ENCODE measurements at places on chromosomes 4 and X.

- no peak for DNase-seq
These were observed 72.3 kb downstream of the IGSF1 start for GRCh38 chrX:131216828-131217227.

DNA sequence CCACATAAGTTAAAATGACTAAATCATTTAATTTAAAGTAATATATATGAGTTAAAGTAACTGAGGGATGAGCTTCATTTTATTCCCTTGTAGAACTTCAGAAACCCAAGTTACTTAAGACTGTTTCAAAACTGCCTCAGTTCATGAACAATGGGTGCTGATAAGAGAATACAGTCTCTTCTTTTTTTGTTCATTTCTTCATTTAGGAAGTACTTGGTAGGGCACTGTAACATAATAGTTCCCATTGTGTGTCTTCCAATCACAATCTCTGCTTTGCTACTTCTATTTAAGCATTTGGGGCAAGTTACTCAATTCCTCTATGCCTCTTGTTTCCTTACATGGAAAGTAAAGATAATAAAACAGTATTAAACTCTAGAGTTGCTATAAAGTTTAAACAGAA is 50.4 kb downstream of the HHIP start:
- no peak for DNase-seq

- DNase-seq = no peak
These were observed 35.0 kb upstream of the GNPDA2 start for GRCh38 chr4:44761306-44761705.

GRCh38 chr4:168483811-168484210 is 3.5 kb upstream of the DDX60L start:
- DNase-seq = no peak

DNA sequence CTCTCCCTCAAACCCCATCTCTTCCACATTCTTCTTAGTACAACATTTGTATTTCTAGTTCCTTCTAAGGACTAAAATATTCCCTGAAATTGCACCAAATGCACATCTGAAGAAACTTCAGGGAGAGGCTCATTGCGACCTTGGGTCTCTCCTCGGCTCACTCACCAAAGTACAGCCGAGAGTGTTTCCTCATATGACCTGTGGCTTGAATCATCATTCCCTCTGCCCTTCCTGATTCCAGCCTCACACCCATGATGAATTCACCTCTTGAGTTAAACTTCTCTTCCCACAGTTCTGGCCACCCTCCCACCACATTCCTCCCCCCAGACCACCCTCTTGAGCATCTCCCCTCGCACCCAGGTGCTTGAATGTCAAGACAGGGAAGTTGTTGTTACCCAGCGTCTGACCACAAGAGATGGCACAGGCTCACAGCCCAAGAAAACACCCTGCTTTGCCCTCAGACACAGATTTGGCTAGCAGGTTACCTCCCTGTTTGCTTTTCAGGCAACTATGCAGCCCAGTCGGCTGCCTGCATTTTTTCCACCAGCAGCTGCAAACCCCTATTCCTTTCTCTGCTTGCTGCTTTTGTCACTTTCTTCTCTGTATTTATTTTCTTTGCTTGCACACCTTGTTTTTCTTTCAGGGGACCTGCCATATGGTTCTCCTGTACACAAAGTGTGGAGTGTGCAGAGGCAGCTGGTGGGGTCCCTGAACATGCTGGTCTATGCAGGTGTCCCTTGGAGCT is 214.8 kb downstream of the SPATA18 start:
- DNase-seq = no peak

- no peak for DNase-seq
These were observed 205.0 kb upstream of the HAND2 start for GRCh38 chr4:173735049-173735448.

DNA sequence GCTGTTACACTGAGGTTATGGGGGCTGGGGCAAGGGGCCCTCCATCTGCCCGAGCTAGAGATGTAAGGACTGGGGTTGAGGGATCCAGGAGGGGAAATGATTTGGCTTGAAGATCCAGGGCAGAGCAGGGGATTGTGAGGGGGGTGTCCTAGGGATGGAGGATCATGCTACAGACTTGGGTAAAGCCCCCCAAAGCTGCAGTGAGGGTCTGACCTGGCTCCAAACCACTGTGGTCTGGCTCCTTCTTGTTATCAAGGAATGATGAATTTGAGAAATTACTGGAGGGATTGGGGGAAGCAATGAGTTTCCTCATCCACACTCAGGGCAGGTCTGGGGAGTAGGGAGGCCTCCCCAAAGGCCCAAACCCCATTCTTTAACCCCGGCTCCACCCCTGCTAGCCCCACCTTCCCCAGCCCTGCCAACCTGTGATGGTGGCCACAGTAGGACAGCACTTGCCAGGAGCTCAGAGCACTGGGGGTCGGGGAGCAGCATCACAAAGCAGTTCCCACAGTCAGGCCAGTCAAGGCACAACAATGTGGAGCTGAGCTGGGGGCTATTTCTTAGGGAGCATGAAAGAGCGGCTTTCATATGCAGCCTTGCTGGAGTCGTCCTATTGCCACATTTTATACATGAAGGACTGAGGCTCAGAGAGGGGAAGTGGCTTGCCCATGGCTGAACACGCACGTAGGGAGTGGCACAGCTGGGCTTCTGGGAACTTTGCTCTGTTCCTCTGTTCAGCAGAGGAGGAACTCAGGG is 165.5 kb downstream of the EFNB1 start:
- peak; percentile 25 for DNase-seq

DNA sequence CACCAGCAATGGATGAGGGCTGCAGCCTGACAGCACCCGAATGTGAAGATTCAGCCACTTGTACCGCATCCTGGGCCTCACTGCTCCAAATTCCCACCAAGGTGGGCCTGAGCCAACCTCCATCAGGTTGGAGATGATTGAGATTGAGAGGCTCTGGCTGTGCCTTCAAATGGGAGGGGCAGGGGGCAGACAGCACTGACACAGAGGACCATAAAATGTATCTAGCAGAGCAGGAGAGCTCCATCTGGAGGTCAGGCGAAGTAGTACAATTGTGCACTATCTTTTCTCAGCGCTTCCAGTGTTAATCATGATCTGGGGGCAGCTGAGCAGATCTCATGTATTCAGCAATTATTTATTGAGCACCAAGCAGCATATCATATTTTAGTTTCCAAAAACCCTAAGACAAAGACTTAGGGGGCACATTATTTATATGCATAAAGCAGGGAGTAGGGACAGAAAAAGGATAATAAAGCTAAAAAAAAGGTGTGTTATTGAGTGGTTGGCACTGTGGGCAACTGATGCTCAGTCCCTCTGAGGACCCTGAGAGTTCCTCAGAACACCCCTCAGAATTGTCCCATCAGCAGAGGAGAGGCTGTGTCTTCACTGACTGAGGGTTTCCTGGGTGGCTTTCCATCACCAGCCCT is 31.6 kb upstream of the C1QTNF7 start:
- DNase-seq = peak; percentile 49

DNA sequence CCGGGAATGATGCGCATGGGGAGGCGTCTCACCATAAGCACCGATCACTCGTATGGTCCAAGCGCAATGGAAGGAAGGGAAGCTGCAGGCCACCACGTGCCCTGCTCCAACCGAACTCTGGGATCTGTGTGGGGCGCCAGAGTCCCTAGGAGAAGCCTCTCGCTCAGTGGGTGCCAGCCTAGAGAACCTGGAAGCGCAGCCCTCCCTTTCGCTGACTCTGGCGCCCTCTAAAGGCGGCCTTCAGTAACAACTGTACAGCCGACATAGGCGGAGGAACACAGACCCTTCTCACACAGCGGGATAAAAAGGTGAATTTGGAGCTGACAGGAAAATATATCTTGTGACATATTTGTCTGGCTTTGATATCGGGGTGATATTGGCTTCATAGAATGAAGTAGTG is 76.0 kb downstream of the INTS6L start:
- DNase-seq = peak; percentile 1

DNA sequence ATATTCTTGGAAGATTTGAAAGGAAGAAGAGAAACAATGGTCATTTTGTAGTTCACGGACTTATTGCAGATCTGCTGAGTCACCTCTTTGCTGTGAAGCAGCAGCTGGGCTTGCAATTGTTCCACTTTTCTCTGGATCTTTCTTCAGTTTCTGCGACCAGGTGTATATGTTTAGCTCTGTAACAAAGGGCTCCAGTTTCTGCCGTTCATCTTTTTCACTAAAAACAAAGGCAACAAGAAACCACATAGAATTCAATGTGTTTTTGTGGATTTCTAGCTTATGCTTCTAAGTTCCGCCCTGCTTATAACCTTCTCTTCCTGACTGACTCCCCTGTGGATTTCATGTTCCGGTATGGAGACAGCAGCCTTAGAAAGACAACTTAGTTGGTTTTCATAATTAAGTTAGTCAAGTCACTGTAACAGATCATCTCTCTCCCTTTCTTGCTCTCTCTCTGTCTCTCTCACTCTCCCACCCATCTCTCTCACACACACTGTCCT is 121.6 kb upstream of the EPHA5 start:
- DNase-seq = no peak

DNA sequence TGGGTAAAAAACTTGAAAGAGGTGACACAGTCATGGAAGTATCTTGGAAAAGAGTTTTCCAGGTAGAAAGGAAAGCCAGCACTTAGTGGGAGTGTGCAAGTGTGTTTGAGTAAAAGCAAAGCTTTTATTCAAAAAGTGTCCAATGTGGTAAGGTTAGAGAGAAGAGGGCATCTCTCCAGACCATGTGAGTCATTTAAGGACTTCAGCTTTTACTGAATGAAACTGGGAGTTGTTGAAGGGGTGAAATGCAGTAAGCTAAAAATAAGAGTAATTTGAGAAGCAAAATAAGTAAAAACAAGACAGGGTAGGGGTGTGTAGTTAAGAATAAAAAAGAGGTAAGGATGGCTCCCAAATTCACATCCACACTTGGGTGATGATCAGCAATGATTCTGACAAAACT is 238.9 kb downstream of the SLC7A11 start:
- no peak for DNase-seq

- no peak for DNase-seq
These were observed 67.8 kb downstream of the NBDY start for GRCh38 chrX:56796641-56797395.

- DNase-seq = no peak
These were observed 26.3 kb downstream of the RTL5 start for GRCh38 chrX:72105436-72105835.

DNA sequence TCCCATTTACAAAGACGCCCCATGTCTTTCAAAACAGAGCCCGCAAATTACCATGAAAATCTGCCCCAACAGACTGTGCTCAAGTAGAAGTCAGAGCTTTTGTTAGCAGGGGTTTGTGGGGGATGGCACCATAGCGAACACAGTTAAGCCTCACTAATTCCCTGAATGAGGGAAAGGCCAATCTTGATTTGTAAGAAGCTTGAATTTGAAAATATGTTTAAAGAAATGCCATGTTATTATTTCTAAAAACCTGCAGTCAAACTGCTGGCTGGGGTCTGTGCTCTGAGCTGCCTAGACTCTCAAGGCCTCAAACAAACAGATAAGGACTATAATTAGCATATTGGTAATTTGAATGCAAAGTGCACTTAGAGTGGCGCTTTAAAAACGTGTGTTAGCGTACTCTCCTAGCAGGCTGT is 9.4 kb upstream of the PAK3 start:
- no peak for DNase-seq

DNA sequence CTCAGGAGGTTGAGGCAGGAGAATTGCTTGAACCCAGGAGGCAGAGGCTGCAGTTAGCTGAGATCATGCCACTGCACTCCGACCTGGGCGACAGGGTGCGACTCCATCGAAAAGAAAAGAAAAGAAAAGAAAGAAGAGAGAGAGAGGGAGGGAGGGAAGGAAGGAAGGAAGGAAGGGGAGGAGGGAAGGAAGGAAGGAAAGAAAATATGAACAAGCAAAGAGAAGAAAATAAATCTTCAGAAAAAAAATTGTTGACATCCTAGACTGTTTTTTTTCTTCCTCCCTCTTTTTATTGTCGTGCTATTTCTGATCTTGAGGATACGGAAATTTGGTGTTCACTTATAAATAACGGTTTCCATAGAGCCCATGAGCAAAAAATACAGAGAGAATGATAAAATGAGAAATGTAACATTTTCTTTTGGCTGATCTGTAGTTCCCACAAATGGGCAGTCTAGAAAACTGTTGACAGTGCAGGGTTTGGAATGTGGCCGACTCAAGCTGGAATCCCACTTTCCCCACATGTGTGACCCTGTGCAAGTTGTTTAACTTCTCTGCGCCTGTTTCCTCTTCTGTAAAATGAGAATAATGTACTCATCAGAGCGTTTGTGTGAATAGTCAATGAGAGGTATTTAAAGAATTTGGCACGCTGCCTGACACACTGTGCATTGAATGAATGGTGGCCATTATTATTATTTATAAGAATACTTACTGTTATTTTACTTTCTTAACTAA is 19.4 kb downstream of the SORBS2 start:
- DNase-seq = no peak

DNA sequence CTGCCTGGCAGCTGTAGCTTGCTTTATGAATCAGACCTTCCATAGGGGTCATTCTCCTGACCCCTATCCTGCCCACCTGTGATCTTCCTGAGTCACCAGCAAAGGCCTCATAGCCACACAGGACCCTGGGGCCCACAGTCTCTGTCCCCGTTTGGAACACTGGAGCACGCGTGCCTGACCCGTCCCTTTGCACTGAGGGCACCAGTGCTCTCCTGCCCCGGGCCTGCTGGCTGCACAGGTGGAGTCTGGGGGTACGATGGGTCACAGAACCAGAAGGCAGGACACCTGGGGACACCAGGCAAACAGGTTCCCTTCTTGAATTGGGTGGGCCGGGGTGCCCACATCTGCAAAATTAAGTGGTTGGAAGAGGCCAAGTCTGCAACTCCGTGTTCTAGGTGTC is 97.2 kb downstream of the CPZ start:
- DNase-seq = no peak

DNA sequence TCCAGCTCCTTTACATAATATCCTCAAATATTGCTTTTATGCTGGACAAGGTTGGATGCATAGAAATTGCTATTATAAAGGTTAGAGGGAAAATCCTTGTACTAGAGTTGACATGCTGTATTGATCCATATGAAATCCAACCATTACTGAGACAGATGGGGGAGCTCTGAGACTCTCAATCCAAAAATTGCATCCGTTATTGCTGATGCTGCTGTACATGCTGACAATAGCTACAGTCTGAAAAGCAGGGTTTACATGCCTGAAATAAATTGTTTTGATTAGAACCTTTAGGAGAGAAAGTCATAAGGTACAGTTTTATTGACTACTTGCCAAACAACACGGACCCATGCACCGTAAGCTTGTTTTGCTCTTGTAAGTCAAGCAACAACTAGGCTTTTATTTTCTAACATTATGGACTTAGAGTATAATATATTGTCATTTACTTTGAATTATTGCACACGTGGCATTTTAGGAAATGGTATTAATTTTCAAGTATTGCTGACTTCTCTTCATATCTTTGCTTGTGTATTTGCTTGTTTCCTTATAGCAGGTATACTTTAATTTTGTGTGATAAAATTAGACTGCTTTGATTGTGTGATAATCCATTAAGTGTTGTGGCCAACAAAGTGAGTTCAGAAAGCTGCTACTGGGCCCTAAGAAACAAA is 1365.2 kb downstream of the STIM2 start:
- DNase-seq = peak; percentile 78

- DNase-seq = no peak
These were observed 368.7 kb upstream of the FAM241A start for GRCh38 chr4:111776561-111776960.

Data from Ammon's horn (tissue), 1 donor.